Eye (tissue), 1 donor: ENCODE measurements at places on chromosomes 2 and 18.

DNA sequence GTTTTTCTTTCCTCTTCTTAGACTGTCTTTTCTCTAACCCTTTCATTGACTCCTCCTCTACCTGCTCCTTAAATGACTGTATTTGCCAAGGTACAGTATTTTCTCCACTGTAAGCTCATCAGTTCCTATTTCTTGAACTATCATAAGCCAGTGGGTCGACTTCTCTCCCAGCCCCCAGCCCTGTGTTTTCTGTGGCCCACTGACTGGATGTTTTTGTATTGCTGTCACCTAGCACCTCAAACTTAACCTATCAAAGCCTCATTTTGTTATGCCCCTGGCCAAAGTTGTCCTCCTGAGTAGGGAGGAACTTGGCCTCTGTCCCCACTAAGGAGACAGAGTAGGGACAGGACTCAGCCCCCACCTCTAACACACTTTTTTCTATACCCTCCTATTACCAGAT lies 65.4 kb upstream of the CABLES1 start:
- DNase-seq = no peak

GRCh38 chr2:108858894-108859293 lies 72.3 kb downstream of the CCDC138 start:
- no peak for DNase-seq

GRCh38 chr2:97713296-97714083 lies at the start of gene ZAP70:
Gene ZAP70, plus strand, starts transcription at chr2:97713576. Its CDS starts 10,461 bp downstream, at chr2:97724037.
- DNase-seq = no peak

DNA sequence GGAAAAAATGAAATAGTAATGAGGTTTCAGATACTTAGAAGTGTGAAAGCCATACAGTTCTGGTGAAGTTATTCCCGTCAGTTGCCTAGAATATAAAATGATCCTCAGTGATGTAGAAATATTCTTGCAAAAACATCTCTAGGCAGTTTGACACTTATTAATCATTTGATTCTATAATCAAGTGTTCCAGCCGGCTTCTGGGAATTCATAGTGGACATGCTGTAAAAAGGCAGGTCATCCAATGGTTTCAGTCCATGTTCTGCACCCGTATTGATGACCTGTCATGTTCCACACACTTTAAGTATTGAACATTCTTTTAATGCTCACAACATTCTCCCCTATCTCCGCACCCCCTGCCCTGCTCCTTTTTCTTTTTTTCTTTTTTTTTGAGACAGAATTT lies 19.8 kb downstream of the ARPC2 start:
- no peak for DNase-seq

DNA sequence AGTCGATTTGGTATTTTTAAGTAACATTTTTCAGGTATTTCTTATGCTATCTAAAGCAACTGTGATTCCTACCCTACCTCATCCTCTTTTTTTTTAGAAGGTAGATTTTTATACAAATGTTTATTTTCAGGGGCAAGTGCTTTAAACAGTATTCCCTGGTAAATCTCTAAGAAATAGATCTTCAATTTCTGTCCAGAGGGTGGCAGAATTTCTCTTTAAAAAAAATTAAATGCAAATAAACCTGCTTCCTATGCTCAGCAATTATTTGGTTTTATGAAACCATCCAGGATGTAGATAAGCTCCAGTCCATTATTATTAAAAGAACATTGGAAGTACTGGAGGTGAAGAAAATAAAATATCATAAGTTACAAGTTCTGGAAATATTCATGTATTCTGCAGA lies 191.9 kb downstream of the MYO3B start:
- peak; percentile 71 for DNase-seq

- DNase-seq = no peak
These were observed 41.2 kb upstream of the REG3A start for GRCh38 chr2:79200762-79201161.

GRCh38 chr2:98902209-98903063 lies 33.6 kb downstream of the CRACDL start:
- DNase-seq = no peak

DNA sequence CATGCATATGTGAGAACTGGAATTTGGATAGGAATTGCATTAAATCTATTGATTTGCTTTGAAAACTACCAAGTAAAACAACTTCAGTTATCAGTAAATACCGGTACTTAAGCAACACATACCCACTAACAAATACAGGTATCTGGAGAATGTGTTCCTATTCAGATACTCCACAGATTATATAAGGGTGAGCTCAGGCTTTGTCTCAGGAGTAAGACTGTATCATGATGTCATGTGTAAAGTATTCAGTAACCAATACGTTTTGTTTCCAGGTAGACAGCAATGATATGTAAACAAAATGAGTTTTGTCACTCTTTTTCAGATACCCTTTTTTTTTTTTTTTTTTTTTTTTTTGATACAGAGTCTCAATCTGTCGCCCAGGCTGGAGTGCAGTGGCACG lies 74.8 kb downstream of the DSC3 start:
- DNase-seq = no peak

GRCh38 chr2:66024391-66024790 lies 410.5 kb upstream of the MEIS1 start:
- no peak for DNase-seq

DNA sequence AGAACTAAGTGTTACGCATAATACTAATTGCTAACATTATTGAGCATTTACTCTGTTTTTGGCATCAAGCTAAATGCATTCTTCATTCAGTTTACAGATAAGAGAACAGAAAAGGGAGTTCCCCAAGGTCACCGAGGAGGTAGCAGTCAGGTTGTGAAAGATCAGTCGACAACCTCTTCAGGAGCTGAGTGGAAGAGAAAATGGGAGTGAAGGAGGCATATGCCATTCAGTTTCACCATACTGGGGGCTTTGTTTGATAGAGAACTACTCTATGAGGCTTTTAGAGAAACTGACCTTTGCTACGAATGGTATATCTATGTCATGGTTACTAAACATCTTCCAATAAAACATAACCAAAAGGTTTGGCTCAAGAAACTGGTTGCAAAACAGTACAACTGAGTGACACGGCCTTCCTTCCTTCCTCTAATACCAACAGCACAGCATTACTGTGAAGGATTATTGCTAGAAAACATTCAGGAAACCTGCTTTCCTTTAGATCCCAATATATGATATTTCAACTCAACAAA lies 112.1 kb downstream of the RBMS1 start:
- DNase-seq = no peak

GRCh38 chr2:55810622-55811020 lies 113.0 kb downstream of the EFEMP1 start:
- DNase-seq = no peak

- DNase-seq = peak; percentile 80
These were observed 7.6 kb upstream of the ONECUT2 start for GRCh38 chr18:57427429-57428201.

GRCh38 chr2:37885329-37885993 lies 39.6 kb upstream of the RMDN2 start:
- DNase-seq = no peak

GRCh38 chr2:8376603-8377410 lies 305.0 kb upstream of the ID2 start:
- no peak for DNase-seq

GRCh38 chr2:124967325-124967724 lies 942.2 kb downstream of the CNTNAP5 start:
- no peak for DNase-seq

GRCh38 chr2:37617119-37617892 lies 54.1 kb downstream of the CDC42EP3 start:
- DNase-seq = no peak

GRCh38 chr18:54947091-54947490 lies 12.2 kb downstream of the CCDC68 start:
- DNase-seq = peak; percentile 21

- no peak for DNase-seq
These were observed 5.7 kb downstream of the CDC42EP3 start for GRCh38 chr2:37665604-37666362.

DNA sequence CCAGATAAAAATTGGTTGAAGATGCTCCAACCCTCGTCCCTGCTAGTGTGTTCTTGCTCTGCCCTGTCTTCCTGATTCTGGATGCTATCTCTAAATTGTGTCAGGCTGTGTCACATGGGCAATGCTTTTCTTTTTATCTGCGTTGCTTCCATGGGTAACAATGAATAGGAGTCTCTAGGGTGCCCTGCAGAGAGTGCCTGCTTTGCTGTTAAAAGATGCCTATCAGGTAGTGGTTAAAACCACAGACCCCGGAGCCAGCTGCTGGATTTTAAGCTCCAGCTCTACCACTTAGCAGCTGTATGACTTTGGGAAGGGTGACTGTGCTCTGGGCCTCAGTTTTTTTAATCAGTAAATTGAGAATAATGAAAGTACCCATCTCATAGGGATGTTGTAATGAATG lies 340.3 kb downstream of the PLCL1 start:
- DNase-seq = no peak

DNA sequence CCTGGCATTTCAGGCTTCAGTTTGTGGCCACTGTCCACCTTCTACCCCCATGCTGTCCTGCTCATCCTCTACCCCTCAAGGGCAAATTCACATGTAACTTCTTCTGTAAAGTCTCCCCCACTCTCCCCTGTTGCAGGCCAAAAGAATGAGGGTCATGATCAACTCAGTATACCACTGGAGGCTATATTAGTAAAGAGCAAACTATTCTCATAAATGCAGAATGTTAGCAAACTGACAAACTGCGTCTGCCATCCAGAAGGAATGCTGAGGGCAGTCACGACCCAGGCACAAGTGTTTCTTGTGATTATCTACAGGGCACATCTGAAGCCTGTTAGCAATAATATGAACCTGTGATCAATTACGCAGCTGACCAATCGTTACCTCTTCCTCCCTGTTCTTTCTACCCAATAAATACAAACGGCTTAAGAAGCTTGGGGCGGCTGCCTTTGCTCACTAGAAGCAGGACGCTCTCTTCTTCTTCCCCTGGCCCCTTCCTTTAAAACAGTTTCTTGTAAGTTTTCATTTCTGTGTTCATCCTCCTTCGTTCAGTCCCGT lies 58.3 kb downstream of the SEPTIN10 start:
- no peak for DNase-seq

- DNase-seq = no peak
These were observed 66.2 kb downstream of the HNMT start for GRCh38 chr2:138030459-138030858.

DNA sequence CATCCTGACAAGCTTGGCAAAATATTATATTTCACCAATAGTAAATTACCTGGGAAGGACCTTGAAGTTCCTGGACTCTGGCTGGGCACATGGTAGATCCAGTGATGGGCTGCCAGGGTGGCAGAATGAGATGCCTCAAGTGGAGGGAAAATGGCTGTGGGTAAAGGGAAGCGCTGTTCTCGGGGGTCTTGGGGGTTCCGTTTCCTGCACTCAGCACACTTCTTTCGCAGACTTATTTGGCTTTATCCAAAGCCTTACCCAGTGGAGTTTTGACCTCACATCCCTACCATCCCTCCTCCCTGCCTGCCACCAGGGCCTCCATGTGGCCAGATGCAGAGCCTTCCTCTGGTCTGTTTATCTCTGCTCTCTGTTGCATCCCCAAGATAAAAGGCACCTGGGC lies 654.9 kb upstream of the HS6ST1 start:
- no peak for DNase-seq

DNA sequence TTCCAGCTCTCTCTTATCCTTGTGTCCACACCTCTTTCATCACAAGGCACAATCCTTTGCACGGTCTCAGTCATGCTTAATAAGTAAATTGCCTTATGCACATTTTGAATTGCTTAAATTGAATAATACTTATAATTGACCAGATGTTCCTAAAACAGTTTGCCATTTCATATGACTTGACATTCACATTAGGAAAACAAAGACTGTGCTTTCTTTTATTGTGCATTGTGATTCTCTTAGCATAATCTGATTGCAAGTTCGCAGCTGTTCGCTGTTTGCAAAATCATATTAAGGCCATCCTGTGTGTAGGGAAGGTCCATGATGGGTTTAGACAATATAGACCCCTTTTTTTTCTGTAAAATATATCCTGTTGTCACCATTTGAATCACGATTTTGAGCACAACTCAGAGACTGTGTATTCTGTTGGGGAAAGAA lies 75.6 kb downstream of the RNF144A start:
- peak; percentile 12 for DNase-seq

DNA sequence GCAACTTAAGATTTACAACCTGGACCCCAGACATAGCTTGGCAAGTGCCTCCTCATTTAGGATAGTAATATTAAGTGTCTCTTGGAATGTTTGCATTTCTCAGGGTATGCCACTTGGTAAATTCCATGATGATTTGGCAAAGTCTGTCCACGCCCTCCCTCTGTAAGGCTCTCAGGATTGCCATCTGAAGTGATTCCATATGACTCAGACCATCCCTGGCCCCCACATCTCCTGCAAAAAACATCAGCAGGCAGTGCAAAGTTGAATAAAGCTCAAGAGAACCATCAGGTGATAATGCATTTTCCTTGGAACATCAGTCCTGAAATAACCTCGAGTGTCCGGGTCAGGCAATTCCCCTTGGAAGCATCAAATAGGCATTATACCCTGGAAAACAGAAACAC lies 27.1 kb upstream of the PIEZO2 start:
- DNase-seq = no peak

DNA sequence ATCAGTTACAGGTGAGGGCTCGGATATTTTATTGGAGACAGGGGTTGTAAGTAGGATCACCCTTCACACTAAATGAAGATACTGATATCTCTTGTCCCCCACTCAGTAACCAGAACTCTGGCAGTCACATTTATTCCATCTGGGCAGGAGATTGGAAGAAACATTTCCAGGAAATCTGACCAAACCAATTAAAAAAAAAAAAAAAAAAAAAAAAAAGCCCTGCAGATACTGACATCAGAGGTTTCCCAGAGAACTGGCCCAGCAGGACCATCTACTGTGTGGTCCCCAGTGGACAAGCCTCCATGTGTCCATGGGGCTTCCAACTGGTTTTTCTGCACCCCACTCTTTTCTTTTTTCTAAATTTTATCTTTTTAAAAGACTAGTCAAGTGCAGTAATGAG lies 41.3 kb downstream of the SH2D6 start:
- DNase-seq = no peak

GRCh38 chr2:69958480-69958879 lies 3.0 kb downstream of the ASPRV1 start:
- DNase-seq = no peak

DNA sequence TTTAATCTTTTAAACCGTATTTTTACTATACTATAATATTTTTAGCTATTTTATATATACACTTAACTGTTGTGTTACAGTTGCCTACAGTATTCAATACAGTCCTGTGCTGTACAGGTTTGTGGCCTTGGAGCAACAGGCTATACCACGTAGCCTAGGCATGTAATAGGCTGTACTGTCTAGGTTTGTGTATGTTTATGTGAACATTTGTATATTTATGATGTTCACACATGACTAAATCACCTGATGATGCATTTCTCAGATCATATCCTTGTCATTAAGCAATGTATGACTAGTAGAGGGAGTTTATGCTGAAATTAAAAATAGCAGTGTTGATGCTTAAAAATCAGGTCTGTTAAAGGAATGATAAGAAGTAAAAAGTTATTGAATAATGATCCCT lies 92.3 kb upstream of the RANBP2 start:
- DNase-seq = no peak

- no peak for DNase-seq
These were observed 29.2 kb upstream of the CDH7 start for GRCh38 chr18:65721619-65722018.

GRCh38 chr18:3305354-3305762 lies 43.4 kb downstream of the MYL12B start:
- DNase-seq = no peak
